Activated gamma-delta T cell treated with Interleukin-2 at 50 U/mL for 16 hours (primary cell): ENCODE measurements at places on chromosomes 5 and 9.

- DNase-seq: no peak
Measured at GRCh38 chr9:134835448-134835847, 45.2 kb upstream of the FCN2 start.

DNA sequence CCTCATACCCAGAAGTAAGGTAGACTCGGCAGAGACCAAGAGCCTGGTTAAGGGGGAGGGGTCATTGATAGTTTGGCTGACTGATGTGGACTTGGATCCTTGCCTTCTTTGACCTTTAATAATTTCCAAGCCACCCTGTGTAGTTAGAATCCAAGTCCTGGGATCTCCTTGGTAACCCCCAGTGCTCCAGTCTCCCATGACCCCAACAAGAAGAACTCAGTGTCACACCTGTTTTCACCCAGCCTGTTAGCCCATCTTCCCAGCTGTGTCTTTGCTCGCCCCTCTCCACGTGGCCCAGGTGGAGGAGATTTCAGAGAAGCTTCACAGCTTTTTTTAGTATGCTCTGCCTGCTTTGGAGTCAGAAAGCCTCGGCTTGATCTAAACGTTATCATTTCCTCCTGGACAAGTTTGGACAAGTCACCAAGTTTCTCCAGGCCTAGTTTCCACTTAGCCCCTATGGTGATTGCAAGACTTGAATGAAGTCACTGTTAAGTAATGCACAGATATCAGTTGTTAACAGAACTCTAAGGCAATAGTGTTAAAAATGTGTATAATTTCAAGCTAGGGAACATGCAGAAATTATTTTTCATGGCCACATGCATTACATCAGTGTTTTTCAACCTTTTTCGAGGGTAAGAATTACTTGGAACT, 170.0 kb downstream of the TMEM38B start:
- no peak for DNase-seq

DNA sequence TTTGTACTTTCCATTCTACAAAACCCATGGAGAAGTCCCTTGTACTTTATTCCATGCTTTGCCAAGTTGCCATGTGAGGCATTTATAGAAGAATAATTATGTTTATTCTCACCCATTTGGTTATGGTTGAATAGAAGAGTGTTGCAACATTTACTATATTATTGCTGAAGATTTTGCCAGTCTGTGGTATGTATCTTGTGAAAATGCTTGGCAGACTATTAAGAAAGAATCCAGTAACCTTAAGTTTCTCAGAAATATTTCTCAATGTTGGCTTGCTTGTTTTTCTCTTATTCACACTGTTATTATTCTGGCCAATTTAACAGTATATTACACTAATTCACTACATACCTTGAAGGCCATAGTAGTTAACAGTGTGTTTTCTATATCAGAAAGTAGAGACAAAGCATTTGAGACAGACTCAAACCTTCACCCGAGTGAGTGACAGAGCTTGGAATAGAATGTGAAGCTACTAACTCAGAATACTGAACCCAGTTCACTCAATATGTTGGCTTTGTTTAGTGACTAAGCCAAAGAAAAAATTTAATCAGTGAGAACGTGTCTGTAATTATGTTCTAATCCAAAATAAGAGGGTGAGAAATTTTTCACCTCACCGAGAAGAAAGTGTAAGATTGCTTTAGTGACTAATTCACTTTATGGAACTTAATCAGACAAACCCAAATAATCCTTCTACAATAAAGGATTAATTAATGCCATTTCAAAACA, 184.4 kb downstream of the CWC27 start:
- no peak for DNase-seq

GRCh38 chr9:130680836-130681768, 12.5 kb upstream of the EXOSC2 start:
- peak; percentile 41 for DNase-seq

DNA sequence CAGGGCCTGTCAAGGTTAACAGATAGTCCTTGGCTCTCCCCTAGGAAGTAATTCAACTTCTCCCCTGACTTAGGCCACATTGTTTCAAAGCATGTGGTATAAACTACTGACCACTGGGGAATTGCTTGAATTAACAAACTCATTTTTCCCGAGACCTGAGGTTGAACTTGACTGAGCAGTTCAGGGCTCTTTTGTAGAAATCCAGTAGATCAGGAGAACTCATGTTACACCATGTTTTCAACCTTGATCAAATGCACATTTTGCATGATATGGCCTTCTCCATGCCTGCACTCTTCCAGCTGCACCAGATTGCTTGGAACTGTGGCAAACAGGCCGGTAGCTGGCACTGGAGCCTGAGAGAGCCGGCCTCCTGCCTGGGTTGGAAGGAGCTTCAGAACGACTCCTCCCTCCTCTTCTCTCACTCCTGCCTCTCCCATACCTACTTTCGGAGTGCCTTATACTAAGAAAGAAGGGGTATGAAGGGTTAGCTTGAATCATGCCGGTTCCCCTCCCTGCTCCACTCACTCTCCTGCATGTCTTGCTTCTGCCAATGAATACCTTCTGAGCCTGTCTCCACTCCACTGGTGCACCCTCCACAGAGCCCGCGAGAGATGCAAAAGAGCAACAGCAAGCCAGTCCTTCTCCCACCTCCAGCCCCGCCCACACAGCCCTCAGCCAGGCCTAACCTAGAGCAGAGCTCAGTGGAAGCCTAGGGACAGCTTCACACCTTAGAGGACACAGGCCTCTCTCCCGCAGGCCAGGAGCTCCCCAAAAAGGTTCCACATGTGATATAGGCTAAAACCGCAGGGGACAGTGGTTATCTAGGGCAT, 159.4 kb downstream of the MACROH2A1 start:
- DNase-seq: no peak

DNA sequence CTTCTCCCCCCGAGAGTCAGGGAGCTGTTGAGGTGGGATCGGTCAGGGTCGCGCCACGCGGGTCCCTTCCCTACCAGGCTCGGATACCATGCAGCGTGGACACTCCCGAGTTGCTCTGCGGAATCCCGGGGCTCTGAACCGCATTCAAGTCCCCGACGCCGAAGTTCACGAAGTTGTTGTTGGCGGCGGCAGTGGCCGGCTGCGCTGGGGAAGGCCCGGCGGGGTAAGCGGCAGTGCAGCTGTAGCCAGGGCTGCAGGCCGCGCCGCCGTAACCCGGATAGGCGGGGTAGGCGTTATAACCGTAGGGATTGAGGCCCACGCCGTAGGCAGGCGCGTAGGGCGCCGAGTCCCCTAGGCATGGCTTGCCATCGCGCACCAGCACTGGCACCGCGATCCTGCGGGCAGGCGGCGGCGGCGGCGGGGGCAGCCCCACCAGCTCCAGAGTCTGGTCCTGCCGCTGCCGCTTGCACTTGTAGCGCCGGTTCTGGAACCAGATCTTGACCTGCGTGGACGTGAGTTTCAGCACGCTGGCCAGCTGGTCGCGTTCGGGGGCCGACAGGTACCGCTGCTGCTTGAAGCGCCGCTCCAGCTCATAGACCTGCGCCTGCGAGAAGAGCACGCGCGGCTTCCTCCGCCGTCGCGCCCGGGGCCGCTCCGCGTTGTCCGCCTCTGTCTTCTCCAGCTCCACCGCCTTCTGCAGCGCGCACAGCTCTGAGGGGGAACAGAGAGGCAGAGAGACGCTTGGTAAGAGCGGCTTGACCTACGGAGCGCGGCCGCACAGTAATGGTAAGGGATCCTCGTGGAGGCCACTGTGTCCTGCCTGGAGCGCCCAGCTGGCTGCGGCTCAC, 2.3 kb downstream of the NKX2-5 start:
- DNase-seq: no peak

DNA sequence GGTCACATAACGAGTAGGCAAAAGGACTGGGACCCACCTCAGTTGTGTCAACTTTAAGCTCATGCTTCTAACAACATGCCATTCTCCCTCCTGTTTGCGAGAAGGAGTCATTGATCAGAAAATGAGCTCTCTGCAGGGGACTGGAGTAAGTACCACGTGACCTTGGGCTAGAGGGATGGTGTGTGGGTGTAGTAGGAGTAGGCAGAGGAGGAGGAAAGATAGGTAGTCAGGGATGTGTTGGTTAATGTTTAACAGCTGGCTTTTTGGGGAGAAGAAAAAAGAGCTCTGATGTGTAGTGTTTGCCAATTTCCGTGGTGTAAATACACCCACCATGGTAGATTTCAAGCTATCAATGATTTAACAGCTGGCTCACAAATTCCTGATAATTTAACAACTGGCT, 160.3 kb upstream of the TBC1D2 start:
- no peak for DNase-seq

DNA sequence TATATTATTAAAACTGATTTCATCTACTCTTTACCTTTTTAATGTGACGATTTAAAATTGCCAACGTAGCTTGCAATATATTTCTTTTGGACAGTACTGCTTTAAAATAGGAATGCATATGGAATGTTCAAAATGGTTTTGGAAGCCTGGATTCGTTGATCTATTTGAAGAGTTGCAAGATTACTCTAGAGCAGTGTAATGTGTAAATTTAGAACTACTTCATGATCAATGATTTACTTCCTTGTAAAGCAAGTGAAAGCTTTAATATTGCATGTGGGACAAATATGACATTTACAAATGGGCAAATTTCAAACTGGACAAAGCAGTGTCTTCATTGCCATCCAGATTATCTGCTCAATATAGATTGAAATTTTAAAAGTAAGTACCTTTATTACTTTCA, 38.3 kb downstream of the PARP8 start:
- DNase-seq: no peak

DNA sequence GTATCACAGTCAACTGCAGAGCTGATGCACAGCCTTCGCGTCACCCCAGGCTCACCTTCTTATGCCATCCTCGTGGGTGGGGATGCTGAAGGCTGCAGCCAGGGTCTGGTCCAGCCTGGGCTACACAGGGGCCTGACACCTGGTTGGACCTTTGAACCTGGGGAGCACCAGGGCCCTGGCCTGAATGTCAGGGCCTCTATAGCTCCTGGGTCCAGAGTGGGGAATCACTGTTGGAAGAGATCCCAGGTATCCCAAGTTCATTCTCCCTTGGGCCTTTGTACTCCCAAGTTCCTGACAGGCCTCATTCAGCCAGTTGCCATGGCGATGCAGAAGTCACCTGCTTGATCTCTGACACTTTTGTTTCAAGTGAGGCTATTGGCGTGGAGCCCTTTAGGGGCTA, 43.8 kb downstream of the ZNF618 start:
- no peak for DNase-seq

DNA sequence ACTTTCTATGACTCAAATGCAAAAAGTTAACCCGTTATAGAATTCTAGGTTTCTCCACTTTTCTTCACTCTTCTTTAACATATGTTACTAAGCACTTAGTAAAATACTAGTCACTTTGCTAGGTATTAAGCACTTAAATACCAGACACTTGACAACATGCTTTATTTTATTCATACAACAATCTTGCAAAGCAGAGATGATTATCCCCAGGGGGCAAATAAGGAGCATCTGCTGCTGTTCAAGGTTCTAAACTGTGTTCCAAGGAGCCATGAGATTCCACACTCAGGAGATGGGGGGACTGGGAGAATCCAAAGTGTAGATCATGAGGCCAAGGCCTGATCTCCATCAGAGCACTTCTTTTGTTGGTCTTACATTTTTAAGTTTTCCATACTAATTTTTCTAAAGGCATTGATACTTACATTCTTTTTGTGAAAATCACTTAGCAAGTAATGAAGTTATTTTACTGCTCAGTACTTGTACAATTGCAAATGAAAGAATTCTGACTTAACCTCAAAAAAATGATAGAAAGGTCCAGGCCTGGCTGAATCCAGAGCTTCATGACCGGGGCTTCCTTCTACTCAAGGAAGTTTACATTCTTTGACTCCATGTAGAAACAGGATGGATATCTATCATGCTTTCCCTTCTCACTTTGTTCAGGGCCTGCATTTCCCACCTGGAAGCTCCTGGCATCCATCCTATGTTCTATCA, 504.4 kb upstream of the WWC1 start:
- DNase-seq: no peak

DNA sequence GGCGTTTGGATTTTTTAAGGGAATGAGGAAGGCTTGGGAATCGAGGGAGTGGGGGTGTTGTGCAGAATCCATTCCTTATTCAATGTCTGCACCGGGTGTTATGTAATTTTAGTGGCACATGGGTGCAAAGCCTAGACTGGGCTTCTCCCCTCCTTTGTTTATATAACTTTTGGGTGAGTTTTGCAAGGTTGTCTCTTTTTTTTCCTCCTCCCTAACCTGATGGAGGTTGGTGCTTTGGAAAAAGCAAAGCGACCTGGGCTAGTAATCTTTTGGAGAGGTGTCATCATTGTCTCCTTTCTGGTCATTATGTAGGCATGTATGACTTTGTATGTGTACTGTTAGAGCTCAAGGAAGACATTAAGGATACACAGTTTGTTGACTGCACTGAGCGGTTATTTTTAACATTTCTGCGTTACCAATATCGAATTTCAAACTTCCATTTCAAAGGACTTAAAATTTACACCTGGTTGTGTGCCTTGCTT, 3.1 kb downstream of the SMARCA2 start:
- DNase-seq: no peak

- DNase-seq: no peak
Measured at GRCh38 chr9:111106202-111106601, 67.9 kb upstream of the LPAR1 start.

DNA sequence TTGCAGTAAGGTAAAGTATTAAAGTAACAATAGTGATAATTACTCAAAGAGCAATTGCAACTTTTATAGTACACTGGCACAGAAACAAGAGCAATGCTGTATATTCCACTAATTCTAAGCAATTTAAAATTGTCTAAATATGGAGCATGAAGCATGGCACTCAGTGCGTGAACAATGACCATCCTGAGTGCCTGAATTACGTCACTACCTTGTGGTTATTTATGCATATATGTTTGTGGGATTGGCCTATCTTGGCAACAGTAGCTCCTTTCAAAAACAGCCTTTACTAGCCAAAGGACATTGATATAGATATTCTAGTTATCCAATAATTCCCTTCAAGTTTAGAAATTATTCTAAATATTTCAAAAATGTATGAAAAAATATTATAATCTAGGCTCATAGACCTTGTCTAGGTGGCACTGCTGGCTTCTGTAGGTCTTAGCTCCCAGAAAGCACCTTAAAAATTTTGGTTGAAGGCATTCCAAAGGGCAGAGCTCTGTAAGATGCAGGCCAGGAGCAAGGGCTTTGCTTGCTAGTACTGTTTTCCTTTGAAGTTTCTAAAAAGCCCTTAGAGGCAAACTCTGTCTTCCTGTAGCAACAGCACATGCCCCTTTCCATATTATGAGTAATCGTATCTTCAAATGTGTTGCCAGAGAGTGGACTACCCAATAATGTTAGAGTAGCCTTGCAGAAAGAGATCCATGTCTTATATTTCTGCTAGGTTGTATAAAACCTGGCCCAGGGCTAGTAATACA, 719.3 kb downstream of the NR2F1-AS1 start:
- DNase-seq: no peak

- DNase-seq: no peak
Measured at GRCh38 chr5:87526131-87526530, 113.4 kb upstream of the CCNH start.

GRCh38 chr9:35690614-35691333, 1.0 kb upstream of the TPM2 start:
- peak; percentile 12 for DNase-seq

GRCh38 chr9:77175151-77175550, 2.2 kb upstream of the VPS13A start:
- DNase-seq: no peak

- DNase-seq: no peak
Measured at GRCh38 chr9:72888067-72888466, 64.8 kb downstream of the ALDH1A1 start.
